Activated CD4-positive, alpha-beta T cell treated with anti-CD3 and anti-CD28 coated beads for 36 hours (primary cell): ENCODE measurements at places on chromosomes 4 and X.
A peak's percentile ranks its signal among the peaks of the same experiment; 100 is the strongest.

DNA sequence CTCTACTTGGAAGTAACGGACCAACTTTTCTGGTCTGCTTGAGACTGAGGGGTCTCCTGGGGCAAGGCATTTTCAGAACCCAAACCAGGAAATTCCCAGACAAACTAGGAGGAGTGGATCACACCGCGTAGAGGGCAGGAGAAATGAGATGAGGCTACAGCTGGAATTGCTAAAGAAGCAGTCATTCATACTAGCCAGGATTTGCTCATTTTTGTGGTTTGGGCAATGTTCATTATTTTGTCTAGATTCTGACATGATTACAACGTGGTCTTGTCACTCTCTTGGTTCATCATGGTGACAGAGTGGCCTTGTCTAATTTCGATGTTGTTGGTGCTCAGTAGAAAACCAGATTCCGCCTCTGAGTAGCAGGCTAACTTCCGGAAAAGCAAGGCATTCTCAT is 63.2 kb downstream of the BANK1 start:
- DNase-seq: no peak

DNA sequence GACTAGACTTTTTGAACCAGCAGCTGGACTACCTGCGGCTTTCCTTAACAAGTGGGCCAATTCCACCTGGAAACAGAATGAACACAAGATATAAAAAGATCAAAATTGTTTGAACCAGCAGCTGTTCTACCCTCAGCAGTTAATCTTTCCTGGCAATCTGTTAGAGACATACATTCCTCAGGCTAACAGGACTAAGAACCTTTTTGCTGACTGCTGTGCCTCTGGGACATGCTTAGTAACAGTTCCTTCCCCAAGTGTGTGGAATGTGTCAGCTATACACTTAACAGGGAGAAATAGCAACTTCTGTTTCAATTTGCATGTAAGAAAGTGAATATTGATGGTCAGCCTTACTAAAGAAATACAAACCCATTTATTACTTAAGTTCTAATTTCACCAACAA is 554.4 kb downstream of the ARAP2 start:
- DNase-seq: no peak

GRCh38 chr4:8383451-8384160 is 56.9 kb downstream of the ACOX3 start:
- DNase-seq: no peak

GRCh38 chr4:65393078-65393477 is 277.2 kb downstream of the EPHA5 start:
- DNase-seq: no peak

DNA sequence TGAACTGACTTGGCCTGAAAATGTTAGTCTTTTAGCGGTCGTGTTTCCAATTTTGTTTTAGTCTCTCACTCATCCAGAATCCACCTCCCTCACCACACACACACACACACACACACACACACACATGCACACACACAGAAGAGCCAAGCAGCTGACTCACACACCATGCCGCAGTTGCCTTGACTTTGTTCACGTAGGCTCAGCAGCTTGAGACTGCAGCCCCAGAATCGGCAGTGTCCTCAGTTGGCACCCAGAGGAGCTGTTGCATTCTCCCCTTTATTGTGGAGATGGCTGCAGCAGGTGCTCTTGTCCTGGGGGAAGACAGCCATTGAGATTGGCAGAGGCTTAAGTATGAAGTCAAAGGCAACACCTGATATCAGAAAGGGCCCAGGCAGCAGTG is 20.9 kb upstream of the XPNPEP2 start:
- DNase-seq: no peak

GRCh38 chrX:77510007-77510406 is 62.8 kb downstream of the FGF16 start:
- no peak for DNase-seq

- no peak for DNase-seq
Observed at GRCh38 chr4:124090021-124090420, 622.5 kb downstream of the ANKRD50 start.

GRCh38 chr4:141486375-141486997 is 149.9 kb upstream of the IL15 start:
- no peak for DNase-seq

GRCh38 chrX:21734175-21734574 is 23.7 kb downstream of the SMPX start:
- DNase-seq: no peak

GRCh38 chr4:73593631-73594241 is 26.5 kb downstream of the RASSF6 start:
- DNase-seq: peak; percentile 8

DNA sequence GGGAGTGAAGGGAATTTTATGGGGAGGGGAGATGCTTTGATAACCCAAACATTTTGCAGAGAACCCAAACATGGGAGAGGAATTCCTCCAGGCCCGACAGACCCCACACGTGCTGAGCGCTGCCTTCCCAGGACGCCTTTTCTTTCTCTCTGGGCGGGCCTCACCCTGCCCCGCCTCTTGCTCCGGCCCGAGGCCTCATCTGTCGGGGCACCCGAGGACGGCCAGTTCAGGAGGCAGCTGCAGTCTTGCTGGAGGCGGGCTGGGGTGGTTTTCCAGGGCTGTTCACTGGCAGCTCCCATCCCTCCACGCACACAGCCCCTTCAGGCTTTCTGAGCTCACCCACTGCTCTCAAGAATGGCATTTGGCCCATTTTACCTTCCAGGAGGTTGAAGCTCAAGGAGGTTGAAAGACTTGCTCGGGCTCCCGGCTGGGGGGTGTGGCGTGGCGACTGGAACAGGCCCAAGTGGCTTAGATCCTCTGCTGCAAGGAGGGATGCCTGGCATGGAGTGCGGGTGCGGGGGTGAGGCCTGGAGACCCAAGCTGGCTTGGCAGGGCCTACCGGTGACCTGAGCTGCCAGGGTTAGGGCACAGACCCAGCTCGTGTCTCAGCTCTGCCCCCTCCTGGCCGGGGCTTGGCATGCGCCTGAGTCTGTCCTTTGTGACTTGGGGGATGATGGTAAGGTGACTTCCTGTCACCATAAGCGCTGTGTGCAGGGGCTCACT is 99.2 kb downstream of the PSAPL1 start:
- peak; percentile 82 for DNase-seq

DNA sequence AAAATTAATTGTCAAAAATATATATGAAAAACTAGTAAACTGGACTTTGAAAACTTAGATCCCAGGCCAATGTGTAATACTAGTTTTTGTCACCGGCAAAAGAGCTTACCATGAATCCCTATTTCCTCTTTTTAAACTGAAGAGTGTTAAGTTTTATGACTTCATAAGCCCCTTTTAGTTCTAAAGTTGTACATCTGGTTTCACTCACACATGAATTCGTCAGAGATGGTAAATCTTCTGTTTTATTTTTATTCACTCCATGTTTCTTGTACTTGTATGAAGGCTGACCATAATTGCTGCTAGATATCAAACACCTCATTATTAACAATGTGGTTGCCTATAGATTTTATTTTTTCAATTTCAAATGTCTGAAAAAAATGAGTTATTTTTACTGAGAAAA is 827.9 kb downstream of the PCDH7 start:
- no peak for DNase-seq

DNA sequence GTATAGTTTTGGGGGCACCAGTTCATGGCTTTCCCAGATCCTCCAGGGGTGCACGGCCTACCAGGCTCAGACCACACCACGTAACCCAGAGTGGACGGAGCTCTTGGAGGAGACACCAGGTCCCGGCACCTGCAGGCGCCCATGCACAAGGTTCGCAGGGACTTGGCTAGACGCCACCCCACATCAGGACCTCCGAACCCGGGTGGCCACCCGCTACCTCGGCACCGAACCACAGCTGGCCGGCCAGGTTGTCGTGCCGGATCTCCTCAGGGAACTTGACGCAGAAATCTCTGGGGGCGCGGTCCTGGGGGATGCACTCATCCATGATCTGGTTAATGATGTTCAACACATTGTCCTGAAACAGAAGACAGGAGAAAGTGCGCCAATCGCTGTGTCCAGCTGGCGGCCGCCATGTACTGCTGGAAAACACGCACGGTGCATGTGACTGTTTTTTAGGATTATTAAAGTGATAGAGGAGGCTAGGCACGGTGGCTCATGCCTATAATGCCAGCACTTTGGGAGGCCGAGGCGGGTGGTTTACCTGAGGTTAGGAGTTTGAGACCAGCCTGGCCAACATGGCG is 77.1 kb downstream of the ZFYVE28 start:
- DNase-seq: no peak

DNA sequence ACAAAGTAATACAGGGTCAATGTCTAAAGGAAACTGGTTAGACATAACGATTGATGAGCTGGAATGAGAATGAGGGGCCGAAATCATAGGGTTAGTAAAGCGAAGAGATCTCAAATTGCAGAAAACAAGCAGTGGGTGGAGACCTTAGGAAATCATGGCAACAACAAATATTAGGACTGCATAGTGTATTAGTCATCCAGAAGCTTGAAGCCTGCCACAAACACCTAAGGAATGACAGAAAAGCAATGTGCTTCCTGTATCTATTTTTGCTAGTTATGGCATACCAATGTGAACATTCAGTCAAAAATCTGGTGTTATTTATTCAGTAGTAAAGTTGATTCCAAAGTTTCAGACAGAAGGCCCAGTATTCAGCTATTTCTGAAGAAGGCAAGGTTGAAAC is 410.9 kb upstream of the CT83 start:
- no peak for DNase-seq

DNA sequence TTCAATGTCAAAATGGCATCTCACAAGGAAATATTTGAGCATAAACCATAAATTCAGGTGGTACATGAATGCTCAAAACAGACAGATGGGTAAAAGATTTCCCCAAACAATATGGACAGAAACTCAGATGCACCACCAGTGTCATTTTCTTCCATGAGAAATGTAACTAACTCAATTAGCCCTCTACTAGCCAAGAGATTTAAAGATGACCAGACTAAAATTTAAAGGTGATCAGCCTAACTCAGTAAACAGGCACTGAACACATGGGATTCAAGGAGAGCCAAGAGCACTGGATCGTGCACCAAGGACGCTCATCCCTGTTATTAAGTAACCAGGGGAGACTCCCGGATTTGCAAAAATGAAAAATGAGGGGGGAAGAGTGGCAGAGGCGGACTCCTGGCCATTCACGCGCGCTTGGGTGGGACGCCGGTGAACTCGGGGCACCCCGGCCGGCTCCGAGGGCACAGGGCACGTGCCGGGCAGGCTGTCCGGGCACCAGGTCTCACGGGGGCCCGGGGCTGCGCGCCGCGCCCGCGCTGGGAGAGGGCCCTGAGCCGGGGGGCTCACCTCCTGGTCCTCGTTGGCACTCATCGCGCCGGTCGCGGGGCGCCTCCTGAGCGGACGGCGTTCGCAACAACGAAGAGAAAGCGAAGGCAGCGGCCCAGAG is 490 bp downstream of the RWDD4 start:
- DNase-seq: peak; percentile 34

- DNase-seq: no peak
Observed at GRCh38 chr4:16864199-16864598, 34.2 kb downstream of the LDB2 start.

- no peak for DNase-seq
Observed at GRCh38 chr4:168028568-168028967, 63.8 kb upstream of the ANXA10 start.

DNA sequence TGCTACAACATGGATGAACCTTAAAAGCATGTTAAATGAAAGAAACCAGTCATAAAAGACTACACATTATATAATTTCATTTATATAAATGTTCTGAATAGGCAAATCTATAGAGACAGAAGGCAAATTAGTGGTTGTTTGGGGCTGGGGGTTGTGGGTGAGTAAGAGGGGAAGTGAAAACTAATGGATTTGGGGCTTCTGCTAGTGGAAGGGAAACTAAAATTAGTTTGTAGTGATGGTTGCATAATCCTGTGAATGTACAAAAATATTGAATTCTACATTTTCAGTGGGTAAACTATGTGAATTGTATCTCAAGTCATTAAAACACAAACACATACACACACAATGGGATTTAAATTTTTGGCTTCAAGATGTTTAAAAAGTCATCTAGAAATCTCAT is 25.4 kb upstream of the LIMCH1 start:
- no peak for DNase-seq

GRCh38 chr4:111955001-111955400 is 190.3 kb upstream of the FAM241A start:
- DNase-seq: no peak

DNA sequence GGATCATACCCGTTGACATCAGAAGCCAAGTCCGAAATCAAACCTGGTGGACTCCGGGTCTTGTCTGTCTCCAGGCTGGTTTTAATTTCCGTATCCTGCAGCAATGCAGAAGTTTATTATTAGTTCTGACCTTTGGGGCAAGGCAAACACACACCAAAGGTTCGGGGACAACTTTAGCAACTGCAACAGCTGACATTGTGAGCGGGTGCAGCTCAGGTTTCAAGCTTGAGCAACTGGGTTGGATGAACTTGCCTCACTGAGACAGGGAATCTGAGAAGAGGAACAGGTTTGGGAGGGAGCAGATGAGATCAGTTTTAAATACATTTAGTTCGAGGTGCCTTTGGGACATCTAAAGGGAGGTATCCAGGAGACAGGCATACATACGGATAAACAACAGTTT is 110.7 kb downstream of the GNL3L start:
- no peak for DNase-seq

GRCh38 chr4:136442447-136442846 is 1089.8 kb downstream of the PCDH18 start:
- no peak for DNase-seq

DNA sequence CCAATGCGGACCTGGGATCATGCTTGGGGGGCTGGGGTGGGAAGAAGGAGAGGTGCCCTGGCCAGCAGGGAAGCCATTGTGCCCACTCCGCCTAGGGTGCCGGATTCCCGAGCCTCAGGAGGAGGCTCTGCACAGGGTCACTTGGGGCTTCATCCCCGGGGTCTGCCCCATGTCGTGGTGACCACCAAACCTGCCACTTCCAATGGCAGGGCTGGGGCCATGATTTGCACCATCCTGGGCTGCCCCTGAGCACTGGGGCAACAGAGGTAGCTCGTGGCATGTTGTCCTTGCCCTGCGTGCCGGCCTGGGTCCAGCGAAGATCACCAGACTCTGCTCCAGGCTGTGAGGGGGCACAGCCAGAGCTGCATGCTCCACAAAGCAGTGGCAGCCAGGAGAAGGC is 71.4 kb upstream of the DCAF12L2 start:
- DNase-seq: no peak

DNA sequence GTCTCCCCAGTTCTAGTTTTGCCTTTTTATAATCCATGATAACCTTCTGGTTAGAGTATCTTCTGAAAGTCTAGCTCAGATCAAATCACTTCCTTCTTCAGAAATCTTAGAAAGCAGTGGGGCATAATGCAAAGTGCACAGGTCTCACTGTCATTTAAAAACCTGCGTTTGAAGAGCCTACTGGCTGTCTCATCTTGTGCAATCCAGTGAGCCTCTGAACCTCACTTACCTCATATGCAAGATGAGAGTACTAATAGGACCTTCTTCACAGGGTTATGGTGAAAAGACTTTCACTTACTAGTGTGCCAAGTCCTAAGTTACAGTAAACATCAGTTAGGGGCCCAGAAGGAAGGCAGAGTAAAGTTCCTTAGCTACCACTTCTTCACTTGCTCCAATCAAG is 131.4 kb downstream of the ENOX2 start:
- DNase-seq: no peak
